Breast epithelium (tissue), 4 donors: ENCODE measurements at places on chromosomes 3 and 15. TPM values are rescaled to one million over a fixed set of nuclear protein-coding genes. Genes with fewer than 3 reads are reported as not detected.
A peak's percentile ranks its signal among the peaks of the same experiment; 100 is the strongest.

ANKRD34C gene
- total RNA-seq = not detected

GABRR3 gene
- total RNA-seq = not detected

WDR49 gene
- total RNA-seq = 1.9 TPM

CTNNB1 gene
- 419 TPM for total RNA-seq

SCN11A gene
- 0.15 TPM for total RNA-seq

PLSCR5 gene
- not detected for total RNA-seq

C2CD4B gene
- 0.96 TPM for total RNA-seq

DNA sequence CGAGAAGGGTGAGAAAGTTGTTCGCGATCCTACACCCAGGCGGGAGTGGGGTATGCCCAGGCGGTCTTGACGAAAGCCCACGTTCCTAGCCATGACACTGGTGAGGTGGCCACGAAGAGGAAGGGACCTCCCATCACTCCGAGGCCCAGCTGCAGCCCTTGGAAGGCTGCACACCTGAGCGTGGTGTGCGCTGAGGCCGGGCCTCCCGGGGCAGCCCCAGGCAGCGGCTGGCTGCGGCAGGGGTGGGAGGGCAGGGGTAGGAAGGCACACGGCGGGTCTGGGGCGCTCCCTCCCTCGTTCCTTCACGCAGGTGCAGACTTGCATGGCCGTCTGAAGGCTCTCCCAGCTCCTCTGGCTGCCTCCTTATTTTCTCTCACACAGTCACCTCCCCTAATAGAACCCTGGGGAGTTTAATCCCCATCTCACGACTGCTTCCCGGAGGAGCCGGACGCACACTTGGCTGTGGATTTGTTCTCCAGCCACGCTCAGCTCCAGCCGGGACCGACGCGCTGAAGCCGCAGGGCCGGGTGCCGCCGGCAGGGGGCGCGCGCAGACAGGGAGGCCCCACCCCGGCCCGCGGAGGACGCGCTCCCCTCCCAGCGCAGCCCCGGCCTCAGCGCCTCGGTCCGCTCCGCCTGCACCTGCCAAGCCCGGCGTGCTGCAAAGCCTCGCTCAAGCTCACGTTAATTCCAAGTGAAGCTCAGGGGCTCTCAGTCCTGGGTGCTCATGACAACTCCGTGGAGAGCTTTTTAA is 37.8 kb upstream of the MUC4 start:
- no peak overlapping the region for H3K4me3 ChIP-seq
- no peaks in the 10 kb centered on the region for H3K4me1 ChIP-seq
- DNase-seq = no peak
- no peaks in the 10 kb centered on the region for H3K36me3 ChIP-seq

DNA sequence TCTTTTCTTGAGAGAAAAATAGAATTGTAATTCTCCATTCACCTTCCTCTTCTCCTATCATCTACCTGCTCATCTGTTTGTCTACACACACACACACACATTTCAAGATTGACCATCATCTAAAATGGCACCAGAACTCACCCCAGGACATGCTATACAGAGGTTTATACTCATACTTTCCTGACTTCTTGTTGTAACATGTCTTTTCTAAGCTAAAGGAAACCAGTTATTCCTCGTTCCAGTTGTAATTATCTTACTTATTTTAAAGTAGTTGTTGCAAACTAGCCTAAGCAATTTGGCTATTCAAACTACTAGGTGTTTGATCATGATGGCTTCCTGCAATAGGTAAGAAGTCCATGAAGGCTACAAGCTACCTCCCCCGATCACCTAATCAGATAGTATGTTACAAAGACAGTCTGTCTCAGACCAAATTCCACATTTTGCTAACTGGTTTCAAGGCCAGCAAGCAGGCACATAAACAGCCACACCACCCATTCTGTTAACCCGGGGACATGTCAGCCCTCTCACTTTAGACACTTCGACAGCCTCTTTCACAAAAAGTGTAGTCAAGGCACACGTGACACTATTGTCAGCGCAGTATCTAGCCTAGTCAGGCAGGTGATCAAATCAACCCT is 189.7 kb downstream of the SHQ1 start:
- H3K27me3 ChIP-seq = no peaks in the 10 kb centered on the region
- no peak overlapping the region for H3K4me3 ChIP-seq
- H3K4me1 ChIP-seq = peaks cover 4% of the 10 kb centered on the region
- H3K27ac ChIP-seq = no peak overlapping the region
- H3K36me3 ChIP-seq = no peaks in the 10 kb centered on the region

GRCh38 chr15:94791510-94791909 is 560.1 kb downstream of the MCTP2 start:
- H3K36me3 ChIP-seq = no peaks in the 10 kb centered on the region
- no peaks in the 10 kb centered on the region for H3K27me3 ChIP-seq
- H3K27ac ChIP-seq = no peak overlapping the region
- no peak for DNase-seq
- no peaks in the 10 kb centered on the region for H3K4me1 ChIP-seq

- no peaks in the 10 kb centered on the region for H3K27me3 ChIP-seq
- DNase-seq = no peak
- H3K36me3 ChIP-seq = peaks cover 6% of the 10 kb centered on the region
Measured at GRCh38 chr15:63708126-63708772, 111.1 kb downstream of the FBXL22 start.

GRCh38 chr3:182078316-182078715 is 366.6 kb downstream of the SOX2 start:
- no peaks in the 10 kb centered on the region for H3K27me3 ChIP-seq
- no peaks in the 10 kb centered on the region for H3K36me3 ChIP-seq
- H3K27ac ChIP-seq = no peak overlapping the region
- no peak for DNase-seq
- no peaks in the 10 kb centered on the region for H3K4me1 ChIP-seq
- H3K4me3 ChIP-seq = no peak overlapping the region

DNA sequence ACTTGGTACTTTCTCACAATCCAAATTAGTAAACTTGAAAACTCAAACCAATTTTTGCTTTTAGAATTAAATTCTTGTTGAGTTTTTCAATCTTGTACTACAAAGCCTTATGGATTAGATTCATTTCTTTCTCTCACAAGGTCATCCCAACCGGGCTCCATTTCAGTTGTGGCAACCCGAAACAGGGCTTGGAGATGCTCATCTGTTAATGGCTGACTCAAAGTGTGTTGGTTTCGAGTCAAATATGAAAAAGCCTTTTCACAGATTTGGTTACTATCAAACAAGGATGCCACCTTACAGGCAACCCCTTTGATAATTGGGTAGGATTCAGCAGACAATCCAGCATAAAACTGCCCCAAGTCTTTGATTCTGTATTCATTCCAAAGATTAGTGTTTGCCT is 1.8 kb downstream of the EPM2AIP1 start:
- peak overlapping the region; percentile 99 for H3K27ac ChIP-seq
- no peaks in the 10 kb centered on the region for H3K36me3 ChIP-seq
- H3K4me3 ChIP-seq = peak overlapping the region; percentile 66
- H3K27me3 ChIP-seq = no peaks in the 10 kb centered on the region
- peaks cover 9% of the 10 kb centered on the region for H3K4me1 ChIP-seq
- no peak for DNase-seq

- no peak overlapping the region for H3K4me3 ChIP-seq
- no peaks in the 10 kb centered on the region for H3K4me1 ChIP-seq
- no peak overlapping the region for H3K27ac ChIP-seq
- no peaks in the 10 kb centered on the region for H3K27me3 ChIP-seq
- H3K36me3 ChIP-seq = no peaks in the 10 kb centered on the region
- no peak for DNase-seq
Measured at GRCh38 chr15:68644083-68644904, 65.5 kb downstream of the CORO2B start.

GRCh38 chr15:101481381-101481705 is 8.2 kb downstream of the PCSK6 start:
- H3K27ac ChIP-seq = no peak overlapping the region
- DNase-seq = no peak
- no peak overlapping the region for H3K4me3 ChIP-seq
- no peaks in the 10 kb centered on the region for H3K36me3 ChIP-seq
- H3K27me3 ChIP-seq = no peaks in the 10 kb centered on the region
- no peaks in the 10 kb centered on the region for H3K4me1 ChIP-seq

GRCh38 chr15:98503970-98504369 is 144.4 kb upstream of the IGF1R start:
- H3K27me3 ChIP-seq = no peaks in the 10 kb centered on the region
- H3K4me3 ChIP-seq = no peak overlapping the region
- H3K4me1 ChIP-seq = no peaks in the 10 kb centered on the region

GRCh38 chr3:134810052-134810435 is 15.0 kb downstream of the EPHB1 start:
- no peaks in the 10 kb centered on the region for H3K27me3 ChIP-seq
- peak overlapping the region; percentile 48 for H3K27ac ChIP-seq
- no peaks in the 10 kb centered on the region for H3K4me1 ChIP-seq

- H3K27me3 ChIP-seq = no peaks in the 10 kb centered on the region
- peak overlapping the region; percentile 85 for H3K4me3 ChIP-seq
- H3K4me1 ChIP-seq = no peaks in the 10 kb centered on the region
- H3K36me3 ChIP-seq = no peaks in the 10 kb centered on the region
Measured at GRCh38 chr3:31534065-31534425, 1.3 kb downstream of the STT3B start.

- no peaks in the 10 kb centered on the region for H3K36me3 ChIP-seq
Measured at GRCh38 chr3:45154641-45155147, 8.5 kb upstream of the CDCP1 start.

DNA sequence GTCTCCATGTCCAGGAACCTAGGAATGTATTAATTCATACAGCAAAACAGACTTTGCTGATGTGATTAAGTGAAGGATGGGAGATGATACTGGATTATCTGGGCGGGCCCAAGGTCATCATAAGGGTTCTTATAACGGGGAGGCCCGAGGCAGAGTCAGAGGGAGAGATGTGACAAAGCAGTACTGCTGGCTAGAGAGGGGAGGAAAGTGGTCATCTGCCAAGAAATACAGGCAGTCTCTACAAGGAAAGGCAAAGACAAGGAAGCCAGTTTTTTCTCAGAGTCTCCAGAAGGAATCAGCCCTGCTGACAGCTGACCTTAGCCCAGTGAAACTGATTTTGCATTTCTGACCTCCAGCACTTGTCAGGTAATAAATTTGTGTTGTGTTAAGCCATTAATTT is 66.2 kb upstream of the CORO2B start:
- no peak for DNase-seq
- no peaks in the 10 kb centered on the region for H3K36me3 ChIP-seq
- peaks cover 6% of the 10 kb centered on the region for H3K4me1 ChIP-seq
- H3K27ac ChIP-seq = peak overlapping the region; percentile 69

DNA sequence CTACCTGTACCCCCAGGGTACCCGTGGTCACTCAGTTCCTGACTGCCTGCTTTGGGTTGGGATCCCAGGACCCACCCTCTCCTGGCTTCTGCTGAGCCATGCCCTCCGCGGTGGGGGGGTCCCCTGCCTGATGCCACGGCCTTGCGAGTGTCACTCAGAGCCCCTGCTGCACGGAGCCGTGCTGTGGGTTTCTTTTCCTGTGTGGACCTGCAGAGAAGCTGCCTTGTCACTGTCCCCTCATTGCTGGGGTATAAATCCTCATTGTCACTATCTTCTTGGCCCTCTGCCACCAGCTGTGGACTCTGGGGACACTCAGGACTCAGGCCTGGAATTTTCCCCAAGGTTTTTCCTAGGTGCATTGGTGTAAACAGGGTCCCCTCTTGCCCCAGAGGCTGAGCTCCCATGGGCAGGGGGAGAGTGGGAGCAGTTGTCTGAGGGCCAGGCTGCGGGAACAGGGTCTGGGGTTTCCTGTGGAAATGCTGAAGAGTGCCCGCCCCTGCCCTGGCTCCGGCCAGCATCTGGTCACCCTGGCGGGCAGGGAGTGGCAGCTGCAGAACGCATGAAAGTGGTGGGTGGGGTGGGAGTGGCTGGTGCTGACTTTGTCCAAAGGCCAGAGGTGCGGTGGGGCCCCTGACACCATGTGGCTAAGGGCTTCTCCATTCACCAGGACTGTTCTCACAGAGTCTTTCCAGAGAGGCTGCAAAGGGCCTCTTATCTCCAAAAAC is 191.7 kb downstream of the GOLGA6L6 start:
- H3K27me3 ChIP-seq = no peaks in the 10 kb centered on the region
- H3K4me3 ChIP-seq = no peak overlapping the region
- peak; percentile 51 for DNase-seq
- no peaks in the 10 kb centered on the region for H3K36me3 ChIP-seq
- H3K4me1 ChIP-seq = no peaks in the 10 kb centered on the region

DNA sequence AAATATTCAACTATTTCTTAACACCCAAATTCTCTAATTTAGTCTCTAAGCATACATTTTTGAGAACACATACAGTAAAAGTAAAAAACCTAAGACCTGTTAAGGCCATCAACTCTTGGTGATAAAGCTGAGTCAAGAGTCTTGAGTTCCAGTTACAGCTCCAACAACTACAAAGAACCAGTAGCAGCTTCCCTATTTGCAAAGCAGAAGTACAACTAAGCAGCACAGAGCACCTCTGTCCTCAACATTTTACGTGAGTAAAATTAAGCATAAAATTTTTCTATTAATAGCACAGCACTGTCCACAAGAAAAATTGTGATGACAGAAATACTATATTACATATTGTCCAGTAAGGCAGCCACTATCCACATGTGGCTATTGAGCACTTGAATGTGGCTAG is 4.4 kb downstream of the PCOLCE2 start:
- no peaks in the 10 kb centered on the region for H3K27me3 ChIP-seq
- no peaks in the 10 kb centered on the region for H3K36me3 ChIP-seq
- H3K27ac ChIP-seq = no peak overlapping the region
- no peak overlapping the region for H3K4me3 ChIP-seq

GRCh38 chr3:22364851-22365250 is 613.8 kb upstream of the ZNF385D start:
- no peaks in the 10 kb centered on the region for H3K27me3 ChIP-seq
- H3K4me3 ChIP-seq = no peak overlapping the region
- no peak for DNase-seq

DNA sequence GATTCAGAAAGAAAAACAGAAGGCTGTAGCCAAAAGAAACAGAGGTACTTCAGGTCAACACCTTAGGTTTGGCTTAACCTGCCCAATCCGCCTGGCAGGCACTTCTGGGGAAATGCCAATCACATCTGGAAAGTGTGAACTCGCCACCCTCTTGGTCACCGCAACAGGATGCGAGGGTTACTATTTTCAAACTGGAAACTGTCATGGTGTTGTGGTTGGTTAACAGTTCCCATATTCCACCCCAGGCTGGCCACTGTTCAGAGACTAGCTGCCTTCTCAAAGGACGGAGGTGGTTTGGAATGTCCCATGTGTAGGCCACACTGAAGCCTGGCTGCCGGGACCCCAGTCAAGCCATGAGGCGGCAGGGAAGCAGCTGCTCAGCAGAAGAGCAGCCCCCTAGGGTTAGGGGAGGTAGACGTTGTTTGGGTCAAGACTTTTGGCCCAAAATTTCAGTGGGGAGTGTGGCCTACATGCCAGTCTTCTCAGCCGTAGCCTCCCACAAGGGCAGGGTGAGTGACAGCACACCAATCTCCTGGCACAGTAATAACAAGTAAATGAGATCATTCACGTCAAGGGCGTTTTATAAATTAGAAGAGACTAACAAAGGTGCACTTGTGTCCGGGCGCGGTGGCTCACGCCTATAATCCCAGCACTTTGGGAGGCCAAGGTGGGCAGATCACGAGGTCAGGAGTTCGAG is 54.6 kb downstream of the UMPS start:
- H3K36me3 ChIP-seq = no peaks in the 10 kb centered on the region
- peak; percentile 56 for DNase-seq
- peak overlapping the region; percentile 33 for H3K27ac ChIP-seq
- peaks cover 12% of the 10 kb centered on the region for H3K4me1 ChIP-seq

- no peak for DNase-seq
- H3K27me3 ChIP-seq = no peaks in the 10 kb centered on the region
- no peak overlapping the region for H3K27ac ChIP-seq
- no peaks in the 10 kb centered on the region for H3K4me1 ChIP-seq
- H3K36me3 ChIP-seq = no peaks in the 10 kb centered on the region
- no peak overlapping the region for H3K4me3 ChIP-seq
Measured at GRCh38 chr3:133441867-133442270, 42.0 kb downstream of the BFSP2 start.
